WTC11 (cell line): ENCODE measurements at places on chromosomes 3 and 15. TPM values are rescaled to one million over a fixed set of nuclear protein-coding genes. Genes with fewer than 3 reads are reported as not detected.

RTP3 gene
- not detected in 3 replicates for total RNA-seq

LRRN1 gene
- total RNA-seq: 114 to 124 TPM (median 121 TPM) in 3 replicates

DNA sequence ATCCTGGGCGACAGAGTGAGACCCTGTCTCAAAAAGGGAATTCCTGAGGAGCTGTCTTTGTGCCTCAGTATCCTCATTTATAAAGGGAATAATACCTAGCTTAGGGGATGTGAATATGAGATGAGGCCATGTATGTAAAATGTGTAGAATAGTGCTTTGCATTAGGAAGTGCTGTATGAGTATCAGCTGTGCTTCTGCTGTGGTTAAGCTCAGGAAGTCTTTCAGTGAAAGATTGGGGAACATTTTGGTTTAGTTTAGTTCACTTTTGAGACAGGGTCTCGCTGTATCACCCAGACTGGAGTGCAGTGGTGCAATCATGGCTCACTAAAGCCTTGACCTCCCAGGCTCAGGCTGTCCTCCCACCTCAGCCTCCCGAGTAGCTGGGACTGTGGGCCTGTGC, 10.6 kb downstream of the THUMPD3 start:
- H3K4me1 ChIP-seq: no peaks in the 10 kb centered on the region
- peaks cover 78% of the 10 kb centered on the region for H3K36me3 ChIP-seq
- H3K27me3 ChIP-seq: no peaks in the 10 kb centered on the region
- H3K27ac ChIP-seq: no peak overlapping the region
- no peak overlapping the region for H3K4me3 ChIP-seq

GRCh38 chr3:68931406-68932149, 769 bp downstream of the TAFA4 start:
- H3K27ac ChIP-seq: no peak overlapping the region
- H3K4me3 ChIP-seq: peak overlapping the region; percentile 81
- H3K27me3 ChIP-seq: peaks cover 40% of the 10 kb centered on the region
- peaks cover 19% of the 10 kb centered on the region for H3K4me1 ChIP-seq
- no peaks in the 10 kb centered on the region for H3K36me3 ChIP-seq
- peak; percentile 35 for DNase-seq

DNA sequence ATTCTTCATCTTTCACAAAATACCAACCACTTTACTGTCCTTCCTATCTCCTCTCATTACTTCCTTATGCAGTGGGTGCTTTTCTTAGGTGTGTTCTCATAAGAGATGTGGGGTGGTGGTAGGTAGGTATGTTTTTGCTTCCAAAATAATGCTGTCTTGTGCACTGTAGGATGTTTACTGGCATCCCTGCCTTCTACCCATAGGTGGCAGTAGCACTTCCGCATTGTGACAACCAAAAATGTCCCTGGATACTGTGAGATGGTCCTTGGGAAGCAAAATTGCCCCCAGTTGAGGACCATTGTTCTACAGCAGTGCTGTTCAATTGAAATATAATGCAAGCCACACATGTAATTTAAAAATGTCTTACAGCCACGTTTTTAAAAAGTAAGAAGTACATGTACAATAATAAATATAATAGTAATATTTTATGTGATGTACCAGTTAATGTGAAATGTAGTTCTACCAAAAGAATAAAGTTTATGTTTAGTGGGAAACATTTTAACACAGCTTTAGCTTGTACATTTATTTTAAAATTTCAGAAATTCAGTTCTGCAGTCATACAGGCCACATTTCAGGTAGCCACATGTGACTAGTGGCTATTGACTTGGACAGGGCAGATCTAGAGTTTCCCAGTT, 75.2 kb downstream of the NEO1 start:
- H3K36me3 ChIP-seq: no peaks in the 10 kb centered on the region
- H3K4me3 ChIP-seq: no peak overlapping the region
- peak; percentile 51 for DNase-seq

DNA sequence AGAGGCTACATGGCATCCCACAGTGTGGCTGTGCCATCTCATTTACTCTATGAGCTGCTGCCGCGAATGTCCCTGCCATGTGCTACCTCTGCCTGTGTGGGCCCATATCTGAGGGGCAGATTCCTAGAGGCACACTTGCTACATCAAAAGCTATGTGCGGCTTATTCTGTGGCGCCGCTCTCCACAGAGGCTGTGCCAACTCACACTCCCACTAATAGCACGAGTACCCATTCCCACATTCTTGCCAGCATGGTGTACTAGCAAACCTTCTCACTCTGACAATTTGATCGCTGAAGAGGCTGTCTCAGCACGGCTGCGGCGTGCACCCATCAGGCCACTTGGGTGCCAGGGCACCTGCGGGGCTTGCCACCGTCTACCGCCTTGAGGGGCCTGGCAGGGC, 31.2 kb upstream of the MUSTN1 start:
- H3K4me1 ChIP-seq: no peaks in the 10 kb centered on the region
- H3K27ac ChIP-seq: no peak overlapping the region
- no peak overlapping the region for H3K4me3 ChIP-seq
- DNase-seq: no peak

DNA sequence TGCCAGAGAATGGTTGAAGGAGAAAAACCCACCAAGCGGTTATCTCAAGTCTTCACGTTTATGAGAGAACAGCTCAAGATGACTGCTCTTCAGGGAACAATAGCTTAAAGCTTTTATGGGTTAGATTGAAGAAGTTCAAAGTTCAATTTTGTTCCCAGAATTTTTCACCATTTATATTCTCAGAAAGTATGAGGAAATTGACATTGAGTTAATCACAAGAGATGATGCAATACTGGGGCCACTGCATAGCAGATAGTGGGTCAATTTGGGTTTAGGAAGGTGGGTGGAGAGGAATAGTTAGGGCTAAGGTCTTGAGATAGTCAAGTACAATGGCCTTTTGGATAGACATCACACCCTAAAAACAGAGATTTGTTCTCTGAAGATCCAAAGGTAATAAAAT, 539.3 kb downstream of the SQOR start:
- H3K4me1 ChIP-seq: no peaks in the 10 kb centered on the region
- H3K27me3 ChIP-seq: peaks cover 3% of the 10 kb centered on the region; the same call in 1 of the 2 replicates
- H3K4me3 ChIP-seq: no peak overlapping the region
- no peak overlapping the region for H3K27ac ChIP-seq

GRCh38 chr15:33309602-33310276, 1.0 kb upstream of the RYR3 start:
- H3K27me3 ChIP-seq: peaks cover 54% of the 10 kb centered on the region
- no peaks in the 10 kb centered on the region for H3K36me3 ChIP-seq
- peak overlapping the region; percentile 82 for H3K4me3 ChIP-seq
- no peak overlapping the region for H3K27ac ChIP-seq
- peak; percentile 51 for DNase-seq
- H3K4me1 ChIP-seq: peaks cover 27% of the 10 kb centered on the region

DNA sequence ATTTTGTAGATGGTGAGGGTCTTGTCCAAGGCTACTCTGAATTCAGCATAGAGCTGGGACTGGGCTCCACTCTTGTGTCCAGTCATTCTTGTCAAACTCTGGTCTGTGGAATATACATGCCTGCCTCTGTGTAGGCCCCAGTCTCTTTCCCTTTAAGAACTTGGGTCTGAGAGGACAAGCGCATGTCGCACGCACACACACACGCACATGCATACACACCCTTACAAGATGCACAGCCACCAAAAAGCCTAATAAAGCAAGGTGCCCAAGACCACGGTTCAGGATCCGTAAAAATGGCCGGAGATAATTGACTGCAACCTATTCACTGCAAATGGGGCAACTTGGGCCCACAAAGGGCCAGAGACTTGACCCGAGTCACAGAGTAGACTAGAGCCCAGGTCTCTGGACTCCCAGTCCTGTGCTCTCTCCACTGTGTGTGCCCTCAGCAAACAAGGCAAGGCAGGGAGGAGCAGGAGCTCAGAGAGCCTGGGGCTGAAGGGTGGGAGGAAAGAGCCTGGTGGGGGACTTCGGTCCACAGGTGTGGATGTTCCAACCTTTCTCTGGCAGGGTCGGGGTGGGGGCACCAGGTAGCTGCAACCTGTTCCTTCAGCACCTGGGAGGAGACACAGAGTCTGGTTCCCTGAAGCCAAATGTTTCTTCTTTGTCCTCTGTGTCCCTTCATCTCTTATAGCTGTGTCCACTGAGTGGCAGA, 914 bp upstream of the PAQR5 start:
- peak overlapping the region; percentile 71 for H3K4me3 ChIP-seq
- no peaks in the 10 kb centered on the region for H3K36me3 ChIP-seq
- H3K4me1 ChIP-seq: peaks cover 15% of the 10 kb centered on the region
- H3K27me3 ChIP-seq: peaks cover 50% of the 10 kb centered on the region
- H3K27ac ChIP-seq: no peak overlapping the region

DNA sequence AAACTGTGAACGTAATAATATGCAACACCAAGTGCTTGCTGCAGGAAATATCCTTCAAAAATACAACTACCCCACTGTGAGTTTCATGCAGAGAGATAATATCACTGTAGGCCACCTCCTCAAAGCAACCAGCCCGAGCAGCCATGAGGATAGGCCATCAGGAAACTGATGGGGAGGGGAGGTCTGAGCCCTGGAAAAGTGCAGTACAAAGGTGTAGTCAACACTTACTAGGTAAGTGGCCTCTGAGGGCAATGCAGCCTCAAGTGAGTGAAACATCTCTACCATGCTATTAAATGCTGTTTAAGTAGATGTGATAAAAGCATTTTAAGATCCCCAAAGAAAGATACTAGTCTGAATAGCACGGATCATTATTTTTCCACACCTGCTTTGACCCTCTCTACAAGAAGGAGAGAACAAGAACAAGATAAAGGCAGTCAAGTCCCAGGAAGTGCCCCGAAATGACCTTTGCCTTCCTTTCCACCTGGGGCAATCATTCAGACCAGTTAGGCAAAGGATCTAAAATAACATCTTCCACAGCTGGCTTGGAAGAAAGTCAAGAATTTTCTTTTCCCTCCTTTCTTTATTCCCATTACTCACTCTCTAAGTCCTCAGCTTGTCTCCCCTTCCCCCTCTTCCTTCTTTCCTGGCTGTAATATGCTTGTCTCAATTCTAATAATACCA, 62.8 kb downstream of the FMN1 start:
- peaks cover 12% of the 10 kb centered on the region for H3K36me3 ChIP-seq
- H3K4me1 ChIP-seq: peaks cover 18% of the 10 kb centered on the region
- H3K27me3 ChIP-seq: peaks cover 3% of the 10 kb centered on the region; the same call in 1 of the 2 replicates
- no peak overlapping the region for H3K4me3 ChIP-seq

GRCh38 chr3:50352781-50353180, 2.1 kb downstream of the CYB561D2 start:
- no peaks in the 10 kb centered on the region for H3K27me3 ChIP-seq
- H3K4me3 ChIP-seq: no peak overlapping the region
- H3K27ac ChIP-seq: no peak overlapping the region

DNA sequence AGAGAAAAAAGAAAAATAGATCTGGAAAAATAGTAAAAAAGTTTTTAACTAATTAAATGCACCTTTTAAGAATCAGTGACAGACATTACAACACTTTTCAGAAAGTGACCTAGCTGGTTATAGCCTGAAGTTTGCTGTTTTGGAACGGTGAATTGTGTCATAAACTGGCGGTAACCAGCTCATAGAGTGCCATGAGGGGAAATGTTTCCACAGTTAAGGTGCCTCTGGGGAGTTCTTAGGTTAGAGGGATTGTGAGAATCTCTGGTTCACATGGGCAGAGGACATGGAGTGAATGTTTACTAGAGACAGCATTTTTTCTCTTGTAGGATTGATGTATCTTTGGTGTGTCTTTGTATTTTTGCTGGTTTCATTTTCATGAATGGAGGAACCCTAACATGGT, 2.8 kb downstream of the TBC1D23 start:
- no peaks in the 10 kb centered on the region for H3K27me3 ChIP-seq
- peak overlapping the region; percentile 85 for H3K27ac ChIP-seq
- no peaks in the 10 kb centered on the region for H3K36me3 ChIP-seq
- peak overlapping the region; percentile 95 for H3K4me3 ChIP-seq

- no peak overlapping the region for H3K27ac ChIP-seq
- no peaks in the 10 kb centered on the region for H3K4me1 ChIP-seq
- DNase-seq: no peak
- peaks cover 94% of the 10 kb centered on the region for H3K36me3 ChIP-seq
These were observed 71.5 kb downstream of the RGMA start for GRCh38 chr15:93017526-93017925.

GRCh38 chr15:31217566-31218270, 108.9 kb upstream of the KLF13 start:
- peaks cover 21% of the 10 kb centered on the region for H3K4me1 ChIP-seq
- H3K27me3 ChIP-seq: no peaks in the 10 kb centered on the region
- no peak for DNase-seq
- no peak overlapping the region for H3K4me3 ChIP-seq
- H3K27ac ChIP-seq: no peak overlapping the region

GRCh38 chr3:25349828-25350724, 78.0 kb upstream of the RARB start:
- no peaks in the 10 kb centered on the region for H3K36me3 ChIP-seq
- no peak overlapping the region for H3K27ac ChIP-seq
- no peak for DNase-seq
- H3K27me3 ChIP-seq: no peaks in the 10 kb centered on the region

DNA sequence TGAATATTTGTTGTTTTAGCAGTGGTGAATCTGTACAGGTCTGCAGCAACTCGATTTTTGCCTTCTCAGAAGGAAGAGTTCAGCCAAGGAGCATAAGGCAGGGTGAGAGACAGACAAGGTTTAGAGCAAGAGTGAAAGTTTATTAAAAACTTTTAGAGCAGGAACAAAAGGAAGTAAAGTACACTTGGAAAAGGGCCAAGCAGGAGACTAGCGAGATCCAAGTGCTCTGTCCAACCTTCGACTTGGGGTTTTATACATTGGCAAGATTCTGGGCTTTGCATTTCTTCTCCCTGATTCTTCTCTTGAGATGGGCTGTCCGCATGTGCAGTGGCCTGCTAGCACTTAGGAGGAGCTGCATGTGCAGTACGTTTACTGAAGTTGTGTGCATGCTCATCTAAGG, 46.7 kb upstream of the AADACL2 start:
- no peak for DNase-seq
- H3K36me3 ChIP-seq: no peaks in the 10 kb centered on the region
- no peak overlapping the region for H3K27ac ChIP-seq
- H3K4me3 ChIP-seq: no peak overlapping the region
- peaks cover 11% of the 10 kb centered on the region for H3K4me1 ChIP-seq

DNA sequence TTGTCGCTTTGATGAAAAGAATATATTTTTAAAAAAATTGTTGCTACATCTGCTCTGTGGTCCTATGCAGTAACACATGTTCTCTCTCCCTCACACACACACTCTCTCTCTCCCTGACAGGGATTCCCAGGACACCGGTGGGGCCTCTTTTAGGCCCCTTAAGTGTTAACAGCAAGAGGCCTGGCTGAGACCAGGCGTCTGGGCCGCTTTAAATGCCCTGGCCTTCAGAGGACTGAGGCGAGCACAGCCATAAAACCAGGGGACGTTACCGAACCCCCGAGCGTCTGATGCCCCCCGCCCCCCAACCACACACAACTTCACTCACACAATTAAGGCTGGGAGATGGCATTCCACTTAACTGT, 1.7 kb downstream of the BNC1 start:
- peaks cover 76% of the 10 kb centered on the region for H3K27me3 ChIP-seq
- H3K4me3 ChIP-seq: peak overlapping the region; percentile 82
- no peak overlapping the region for H3K27ac ChIP-seq
